Mucosa of gallbladder (tissue), 1 donor: ENCODE measurements at places on chromosomes 4 and X. TPM values are rescaled to one million over a fixed set of nuclear protein-coding genes. Genes with fewer than 3 reads are reported as not detected.

Gene FAM241A
- 2.6 TPM for total RNA-seq

Gene ADH1A
- 5.4 TPM for total RNA-seq

Gene AKAP4
- not detected for total RNA-seq

Gene BRS3
- not detected for total RNA-seq

Gene NEK1
- 13.8 TPM for total RNA-seq

- DNase-seq: no peak
Measured at GRCh38 chrX:30863974-30864373, 25.1 kb downstream of the TAB3 start.

DNA sequence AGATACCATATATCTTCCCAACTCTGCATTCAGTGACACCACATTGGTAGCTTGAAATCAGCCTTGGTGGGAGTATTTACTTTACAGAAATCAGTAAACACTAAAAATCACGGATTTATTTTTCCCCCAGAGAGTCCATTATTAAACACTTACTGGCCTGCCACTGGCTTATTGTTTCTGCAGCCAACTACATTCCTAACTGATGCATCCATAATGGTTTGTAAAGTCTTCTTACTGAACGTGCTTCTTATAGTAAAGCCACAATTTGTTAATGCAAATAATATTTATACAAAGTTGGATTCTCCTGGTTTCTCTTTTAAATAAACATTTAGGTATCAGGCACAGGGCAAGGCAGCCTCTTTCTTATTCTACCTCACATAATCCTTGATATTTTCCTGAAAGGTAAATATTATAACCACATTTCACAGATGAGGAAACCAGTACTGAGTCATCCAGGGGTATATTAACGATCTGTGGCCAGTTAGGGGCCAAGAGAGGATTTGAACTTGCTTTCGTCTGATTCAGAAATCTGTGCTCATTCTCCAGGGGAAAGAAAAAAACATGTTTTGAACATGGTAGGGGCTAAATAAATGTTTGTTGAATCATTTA is 136.5 kb downstream of the RAB28 start:
- no peak for DNase-seq

- DNase-seq: no peak
Measured at GRCh38 chr4:105994061-105994460, 98.8 kb downstream of the NPNT start.

DNA sequence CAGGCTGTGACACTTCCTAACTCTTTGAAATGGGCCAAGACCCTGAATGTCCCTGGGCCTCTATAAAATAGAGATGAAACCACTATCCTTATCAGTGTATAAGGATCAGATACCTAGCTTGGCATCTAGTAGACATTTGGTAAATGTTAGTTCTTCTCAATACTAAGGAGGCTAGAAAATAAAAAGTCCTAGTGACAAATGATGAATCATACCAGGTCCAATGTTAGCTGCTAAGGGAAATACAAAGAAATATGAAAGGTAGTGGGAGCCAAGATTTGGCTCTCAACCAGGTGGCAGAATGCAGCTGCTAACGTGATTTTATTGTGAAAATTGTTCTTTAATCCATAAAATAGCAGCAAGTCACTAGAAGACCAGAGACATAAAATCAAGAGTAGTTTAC is 19.8 kb upstream of the PPARGC1A start:
- no peak for DNase-seq

- DNase-seq: no peak
Measured at GRCh38 chr4:41498177-41498576, 39.8 kb upstream of the LIMCH1 start.

GRCh38 chr4:149048451-149049143 is 606.4 kb upstream of the NR3C2 start:
- DNase-seq: no peak
